Activated naive CD4-positive, alpha-beta T cell treated with anti-CD3 and anti-CD28 coated beads for 36 hours (primary cell): ENCODE measurements at places on chromosomes 2 and 18.
A peak's percentile ranks its signal among the peaks of the same experiment; 100 is the strongest.

DNA sequence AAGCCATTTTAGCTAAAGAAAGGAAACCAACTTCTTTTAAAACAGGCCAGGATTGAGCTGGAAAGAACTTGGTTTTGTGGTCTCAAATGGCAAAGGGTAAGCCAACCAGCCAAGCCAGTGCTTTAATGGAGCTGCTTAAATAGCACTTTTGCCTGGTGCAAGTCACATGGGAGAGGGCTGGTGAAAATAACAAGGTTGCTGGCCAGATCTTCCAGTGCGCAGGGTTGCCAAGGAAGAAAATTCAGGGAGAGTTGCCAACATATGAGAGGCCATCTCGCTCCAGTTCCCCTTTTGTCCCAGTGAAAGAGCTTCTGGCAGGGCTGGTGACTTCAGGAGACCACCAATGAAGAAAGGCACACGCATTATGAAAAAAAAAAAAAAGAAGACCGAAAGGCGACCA, 57.3 kb downstream of the IRS1 start:
- DNase-seq = no peak

DNA sequence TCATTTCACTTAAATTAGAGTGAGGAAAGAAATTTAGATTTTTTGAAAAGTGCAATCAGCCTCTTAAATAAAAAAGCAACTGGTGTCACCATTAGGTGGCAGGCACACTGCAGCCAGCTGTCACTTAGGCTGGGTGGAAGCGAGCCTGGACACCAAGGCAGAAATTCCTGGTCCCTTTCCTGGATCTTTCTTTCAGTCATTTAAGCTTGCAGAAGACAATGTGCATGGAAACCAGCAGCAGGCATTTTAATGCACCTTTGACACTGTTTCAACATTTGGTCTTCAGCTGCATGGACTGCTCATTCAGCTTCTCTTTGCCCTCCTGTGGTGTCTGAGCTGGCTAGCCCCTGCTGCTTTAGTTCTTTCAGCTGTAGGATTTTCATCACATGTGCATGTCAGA, 61.0 kb downstream of the AQP4 start:
- no peak for DNase-seq

GRCh38 chr2:136422512-136422911, 304.6 kb upstream of the CXCR4 start:
- DNase-seq = no peak

DNA sequence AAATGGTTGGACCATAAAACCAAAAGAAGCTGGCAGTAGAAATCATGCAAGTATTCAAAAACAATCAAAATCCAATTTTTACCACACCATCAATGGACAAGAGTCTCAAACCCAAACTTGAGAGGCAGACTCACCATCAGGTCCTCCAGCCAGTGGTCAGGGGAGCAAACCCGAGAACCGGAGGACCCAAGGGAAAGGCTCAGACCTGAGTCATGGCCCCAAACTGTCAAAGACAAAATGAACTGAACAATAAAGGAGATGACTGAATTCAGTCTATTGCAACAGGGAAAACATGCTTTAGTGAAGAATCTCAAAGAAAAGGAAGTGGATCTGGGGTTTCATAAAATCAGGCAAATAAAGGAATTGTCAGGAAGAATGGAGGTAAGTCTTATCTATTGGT, 150.7 kb upstream of the MGAT5 start:
- no peak for DNase-seq

DNA sequence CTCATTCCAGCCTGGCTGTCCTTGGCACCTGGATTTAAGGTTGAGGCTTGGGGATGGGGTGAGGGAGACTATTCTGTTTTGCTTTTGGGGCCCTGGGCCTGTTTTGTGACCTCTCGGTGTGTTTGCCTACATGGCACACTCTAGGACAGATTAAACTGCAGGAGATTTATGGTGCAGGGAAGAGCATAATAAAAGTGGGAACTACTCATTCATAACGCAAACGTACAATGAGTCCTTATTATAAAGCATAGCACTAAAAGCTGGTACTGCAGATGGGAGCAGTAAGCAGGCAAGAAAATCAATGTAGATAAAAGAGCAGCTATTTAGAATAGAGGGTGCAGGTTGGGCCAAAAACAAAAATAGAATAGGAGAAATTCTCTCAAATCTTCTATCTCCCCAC, 238.4 kb downstream of the ACTR3 start:
- DNase-seq = no peak

GRCh38 chr18:811182-811891, 705 bp downstream of the YES1 start:
- DNase-seq = no peak

DNA sequence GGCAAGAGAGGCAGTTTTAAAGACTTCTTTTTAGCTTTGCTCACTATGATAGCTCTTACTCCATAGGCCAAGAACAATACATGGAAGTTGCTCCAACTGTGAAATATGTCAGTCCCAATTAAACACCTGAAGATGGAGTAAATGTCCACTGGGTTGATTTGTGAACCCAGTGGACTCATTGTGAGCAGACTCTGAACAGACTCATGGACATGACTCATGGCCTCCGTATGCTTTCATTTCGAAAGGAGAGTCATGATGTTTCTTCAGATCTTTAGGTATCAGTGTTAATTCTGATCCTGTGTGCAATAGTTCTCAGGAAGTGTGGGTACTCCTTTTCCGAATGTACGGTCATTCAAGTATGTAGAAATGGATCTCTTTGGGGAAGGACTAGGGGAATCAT, 5.4 kb upstream of the CWC22 start:
- no peak for DNase-seq

- DNase-seq = no peak
These were observed 5.5 kb downstream of the FZD5 start for GRCh38 chr2:207764096-207764630.

GRCh38 chr2:26575836-26576564, 65.2 kb downstream of the CIB4 start:
- DNase-seq = no peak

GRCh38 chr2:191783416-191783815, 63.5 kb downstream of the CAVIN2 start:
- DNase-seq = no peak

DNA sequence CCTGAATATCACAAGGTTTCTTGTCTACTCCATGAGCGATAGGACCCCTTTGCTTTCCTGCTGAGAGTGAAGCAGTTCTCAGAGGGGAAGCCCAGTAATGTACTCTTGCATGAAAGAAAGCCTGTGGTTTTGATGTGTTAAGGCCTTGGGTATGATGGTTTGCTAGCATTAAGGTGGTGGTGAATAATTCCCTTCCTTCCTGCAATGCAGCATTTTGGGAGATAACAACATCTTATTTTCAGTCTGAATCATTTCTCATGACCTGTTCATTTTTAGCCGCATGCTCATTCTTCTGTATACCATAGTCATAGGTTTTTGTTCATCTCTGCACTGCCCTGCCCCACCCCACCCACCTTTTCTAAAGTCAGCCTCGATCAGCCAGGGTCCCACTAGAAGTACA, 66.2 kb downstream of the HNMT start:
- DNase-seq = no peak

GRCh38 chr2:236168110-236169080, at the start of gene GBX2:
Gene GBX2 (minus strand): TSS chr2:236168386. CDS start chr2:236167971, 415 bp downstream.
- DNase-seq = no peak

- DNase-seq = no peak
These were observed 738.7 kb upstream of the LRRTM4 start for GRCh38 chr2:78260861-78261260.

GRCh38 chr2:233448220-233448559, 93.9 kb downstream of the DGKD start:
- DNase-seq = no peak

DNA sequence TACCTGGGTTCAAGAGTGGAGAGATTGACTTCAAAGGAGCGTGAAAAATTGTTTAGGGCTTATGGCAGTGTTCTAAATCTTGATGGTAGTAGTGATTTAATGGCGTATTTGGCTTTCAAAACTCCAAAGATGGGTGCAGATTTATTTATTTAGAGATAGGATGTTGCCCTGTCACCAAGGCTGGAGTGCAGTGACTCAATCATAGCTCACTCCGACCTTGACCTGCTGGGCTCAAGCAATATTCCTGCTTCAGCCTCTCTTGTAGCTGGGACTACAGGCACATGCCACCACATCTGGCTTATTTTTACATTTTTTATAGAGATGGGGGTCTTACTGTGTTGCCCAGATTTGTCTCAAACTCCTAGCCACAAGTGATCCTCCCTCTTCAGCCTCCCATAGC, 52.5 kb downstream of the FAM117B start:
- DNase-seq = no peak

- no peak for DNase-seq
These were observed 38.6 kb downstream of the CYP1B1 start for GRCh38 chr2:38037325-38037724.

- DNase-seq = no peak
These were observed 605.2 kb upstream of the ID2 start for GRCh38 chr2:8076448-8077342.

DNA sequence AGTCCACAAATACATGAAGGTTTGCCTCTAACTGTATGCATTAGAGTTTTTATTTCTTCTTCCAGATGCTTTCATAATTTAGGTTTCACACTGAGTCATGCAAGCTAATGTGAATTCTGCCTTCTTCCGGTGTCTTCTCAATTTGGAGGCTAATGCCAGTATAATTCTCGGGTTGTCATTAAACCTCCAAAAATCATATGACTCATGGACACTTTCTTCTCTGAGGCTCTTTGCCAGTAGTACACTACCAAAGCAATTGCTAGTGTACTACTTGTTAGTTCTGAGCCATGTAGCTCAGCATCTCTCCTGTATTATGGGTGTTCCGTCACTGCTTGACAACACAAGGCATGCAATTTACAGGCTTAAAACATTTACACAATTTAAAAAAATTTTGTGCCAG, 137.1 kb downstream of the VWC2L start:
- no peak for DNase-seq

DNA sequence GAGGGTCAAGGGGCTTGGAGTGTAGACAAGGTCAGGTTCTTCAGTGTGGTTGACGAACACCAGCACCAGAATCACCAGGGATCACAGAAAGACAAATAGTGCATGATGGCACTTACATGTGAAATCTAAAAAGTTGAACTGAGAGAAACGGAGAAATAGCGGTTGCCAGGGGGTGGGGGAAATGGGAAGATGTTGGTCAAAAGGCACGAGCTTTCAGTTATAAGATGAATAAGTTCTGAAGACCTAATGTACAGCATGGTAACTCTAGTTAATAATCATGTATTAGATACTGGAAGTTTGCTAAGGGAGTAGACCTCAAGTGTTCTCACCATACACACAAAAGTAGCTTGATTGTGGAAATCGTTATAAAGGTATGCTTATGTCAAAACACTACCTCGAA, 43.7 kb upstream of the DARS1 start:
- no peak for DNase-seq

DNA sequence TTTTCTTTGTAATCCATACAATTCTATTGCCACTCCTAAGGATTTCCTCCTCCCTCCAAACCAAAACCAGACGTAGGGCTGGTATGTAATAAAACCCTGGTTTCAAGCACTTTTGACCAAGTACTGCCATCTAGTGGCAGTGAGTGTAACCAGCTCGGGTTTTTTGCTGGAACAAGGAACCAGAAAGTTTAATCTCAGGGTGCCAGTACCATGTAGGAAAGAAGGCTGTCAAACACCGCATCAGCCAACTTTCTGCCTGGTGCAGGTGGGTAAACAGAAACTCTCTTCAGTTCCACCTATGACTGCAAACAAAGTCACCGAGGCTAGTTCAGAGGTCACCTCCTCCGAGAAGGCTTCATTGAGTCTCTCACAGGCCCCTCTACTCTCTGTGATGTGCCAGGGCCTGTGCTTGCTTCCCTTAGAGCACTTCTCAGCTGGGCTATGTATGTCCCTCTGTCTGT, 10.2 kb upstream of the THNSL2 start:
- peak; percentile 69 for DNase-seq

GRCh38 chr2:231297108-231297908, 98.2 kb upstream of the B3GNT7 start:
- peak; percentile 35 for DNase-seq

GRCh38 chr2:75596784-75597183, 36.0 kb upstream of the EVA1A start:
- no peak for DNase-seq

DNA sequence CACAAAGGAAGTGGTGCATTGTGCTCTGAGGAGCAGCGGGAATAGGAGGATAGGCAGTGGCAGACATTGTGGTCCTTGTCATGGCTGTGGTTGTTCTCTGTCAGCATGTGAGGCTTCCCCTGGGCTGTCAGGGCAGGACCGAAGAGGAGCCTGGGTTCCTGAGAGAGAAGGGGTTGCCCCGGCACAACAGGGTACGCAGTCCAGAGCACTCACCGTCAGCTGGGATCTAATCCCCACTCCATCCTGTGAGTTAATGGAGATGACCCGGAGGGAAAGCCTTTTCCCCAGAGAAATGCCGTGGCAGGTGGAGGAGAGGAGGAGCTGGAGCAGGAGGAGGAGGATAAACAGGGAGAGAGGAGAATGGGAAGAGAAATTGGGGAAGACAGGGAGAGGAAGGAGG, 396.7 kb upstream of the HS6ST1 start:
- DNase-seq = no peak

GRCh38 chr18:31649978-31650719, 34.2 kb downstream of the B4GALT6 start:
- DNase-seq = no peak

DNA sequence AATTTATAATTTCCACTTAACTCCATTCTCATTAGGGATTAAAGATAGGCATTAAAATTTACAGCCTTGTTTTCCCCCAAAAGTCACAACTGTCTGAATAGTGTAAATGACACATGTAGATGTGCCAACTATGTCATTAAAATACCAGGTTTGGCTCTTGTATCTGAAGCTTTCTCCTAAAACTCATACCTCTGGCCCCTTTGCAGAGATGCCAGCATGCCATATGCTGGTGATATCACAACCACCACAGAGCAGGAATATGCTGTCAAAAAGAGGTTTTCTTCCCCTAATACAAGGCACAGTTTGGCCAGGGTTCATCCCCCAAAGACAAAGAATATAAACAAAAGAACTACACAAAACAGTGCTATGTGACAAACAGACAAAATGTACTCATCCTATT, 65.4 kb downstream of the REV1 start:
- no peak for DNase-seq

DNA sequence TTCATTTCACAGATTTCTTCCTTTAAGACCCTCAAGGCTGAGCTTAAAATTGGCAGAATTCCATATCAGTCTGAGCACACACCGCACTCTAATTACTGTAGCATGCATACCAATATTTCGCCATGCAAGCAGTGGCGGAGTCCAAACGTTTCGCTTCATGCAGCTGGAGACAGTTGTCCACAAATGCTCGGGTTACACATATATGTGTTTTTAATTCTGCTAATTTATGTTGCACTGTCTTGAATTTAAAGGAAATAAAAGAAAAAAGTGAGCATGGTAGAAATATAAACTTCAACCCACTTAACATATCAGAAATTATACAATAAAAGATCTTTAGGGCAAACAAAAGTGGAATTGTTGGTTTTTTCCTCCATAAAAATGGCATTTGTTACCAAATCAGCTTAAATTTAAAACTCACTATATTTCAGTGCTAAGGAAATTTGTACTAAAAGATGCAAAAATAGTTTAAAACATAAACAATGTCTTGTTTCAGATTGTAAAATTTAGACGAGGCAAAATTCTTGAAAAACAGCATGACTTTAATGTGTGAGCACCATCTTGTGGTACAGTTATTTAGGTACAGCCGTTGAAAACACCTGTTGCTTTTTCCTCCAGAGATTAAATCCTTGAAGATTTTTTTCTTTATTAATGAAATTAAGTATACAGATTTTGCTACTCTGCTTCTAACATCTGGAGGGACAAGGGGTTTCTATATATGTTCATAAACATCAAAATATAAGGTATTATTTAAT, 24.1 kb upstream of the KANSL1L start:
- DNase-seq = no peak

- no peak for DNase-seq
These were observed 115.8 kb upstream of the DTNA start for GRCh38 chr18:34594266-34594665.
